AML-193 (cell line): ENCODE measurements at places on chromosomes 16 and 17.

DNA sequence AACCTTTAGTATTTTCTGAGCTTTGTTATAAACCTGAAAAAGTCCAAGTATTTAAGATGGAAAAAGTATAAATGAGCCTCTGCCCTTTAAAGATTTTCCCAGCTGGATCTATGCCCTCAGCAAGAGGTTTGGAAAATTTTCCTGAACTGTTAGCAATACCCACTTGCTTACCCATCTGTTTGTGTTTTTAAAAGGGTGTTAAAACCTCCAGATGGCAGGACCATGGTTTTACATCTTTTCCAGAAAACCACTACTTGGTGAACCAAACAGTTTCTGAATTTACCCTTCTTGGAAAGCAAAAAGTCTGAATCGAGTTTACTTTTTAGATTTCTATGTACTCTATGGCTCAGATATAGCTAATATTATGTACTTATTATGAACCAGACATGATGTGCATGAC, 719 bp downstream of the PMFBP1 start:
- no peak for DNase-seq

GRCh38 chr17:17694169-17695081, 13.2 kb downstream of the RAI1 start:
- DNase-seq = no peak

- DNase-seq = no peak
These were observed 1.3 kb downstream of the MSLN start for GRCh38 chr16:761625-762513.

GRCh38 chr17:55818026-55818425, 67.2 kb downstream of the PCTP start:
- DNase-seq = no peak

DNA sequence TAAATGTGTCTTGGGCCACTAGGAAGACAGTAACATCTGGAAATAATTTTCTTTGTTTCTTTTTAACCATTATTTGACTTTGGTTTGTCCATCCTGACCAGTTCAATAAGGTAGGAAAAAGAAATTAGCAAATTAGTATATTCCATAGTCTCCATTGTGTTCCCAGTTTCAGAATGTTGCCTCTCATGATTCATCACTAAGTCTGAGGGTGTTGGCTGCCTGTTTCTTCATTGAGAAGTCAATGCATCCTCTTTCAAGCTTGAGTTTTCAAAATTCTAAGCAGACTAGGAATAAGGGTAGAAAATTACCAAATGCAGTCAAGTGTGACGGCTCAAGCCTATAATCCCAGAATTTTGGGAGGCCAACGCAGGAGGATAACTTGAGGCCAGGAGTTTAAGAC, 41.9 kb downstream of the ZFHX3 start:
- no peak for DNase-seq

- DNase-seq = no peak
These were observed 72.4 kb downstream of the NOG start for GRCh38 chr17:56665864-56666263.

- DNase-seq = no peak
These were observed 7.3 kb downstream of the CACNA1H start for GRCh38 chr16:1159973-1160772.

DNA sequence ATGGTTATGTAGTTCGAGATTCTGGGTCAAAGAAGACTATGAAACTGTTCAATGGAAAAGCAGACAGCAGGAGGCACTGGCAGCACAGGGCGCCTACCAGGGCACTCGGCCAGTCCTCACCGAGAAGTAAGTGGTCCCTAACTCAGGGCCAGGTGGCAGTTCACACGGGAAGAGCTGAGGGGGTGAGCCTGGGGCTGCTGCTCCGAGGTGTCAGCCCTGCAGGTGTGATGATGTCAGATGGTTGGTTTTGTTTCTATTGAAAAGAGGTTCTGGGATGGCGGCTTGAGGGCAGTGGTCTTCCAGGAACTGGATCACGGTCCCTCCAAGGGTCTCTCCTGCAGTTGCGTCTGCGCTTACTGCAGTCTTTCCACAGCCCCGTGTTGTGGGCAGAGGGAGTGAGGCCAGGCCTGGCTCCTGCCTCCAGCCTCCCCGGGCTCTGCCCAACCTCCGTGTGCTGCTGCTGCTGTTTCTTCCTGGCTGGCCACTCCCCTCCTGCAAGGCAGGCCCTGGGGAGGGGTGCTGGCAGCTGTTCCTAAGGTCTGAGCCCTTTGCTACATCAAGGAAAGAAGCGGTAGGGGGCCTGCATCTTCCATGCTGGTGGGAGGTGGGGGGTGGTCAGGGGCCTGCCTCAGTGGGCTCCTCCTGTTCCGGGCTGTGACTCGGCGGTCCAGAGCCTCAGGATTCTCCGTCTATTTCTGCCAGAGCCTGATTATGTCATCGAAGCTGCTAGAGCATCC, 22.6 kb downstream of the RNF213 start:
- DNase-seq = no peak
